ENCODE measurements at places on chromosomes 4 and X.

DNA sequence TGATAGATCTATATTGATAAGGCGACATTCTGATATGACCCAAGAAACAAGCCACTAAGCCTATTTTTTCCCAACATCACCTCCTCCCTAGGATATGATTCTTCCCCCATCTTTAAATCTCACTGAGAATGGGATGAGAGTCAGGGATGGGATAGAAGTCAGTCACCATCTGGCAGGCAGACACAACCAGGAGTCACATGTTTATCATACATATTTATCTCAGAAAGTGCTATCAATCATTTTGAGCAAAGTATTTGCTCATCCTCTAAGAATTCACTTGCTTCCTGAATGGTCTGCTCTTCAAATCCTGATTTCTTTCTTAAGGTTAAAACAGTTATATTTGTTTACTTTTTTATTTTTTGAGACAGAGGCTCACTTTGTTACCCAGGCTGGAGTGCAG is 20.3 kb downstream of the DNAAF6 start:
- no peak for DNase-seq

DNA sequence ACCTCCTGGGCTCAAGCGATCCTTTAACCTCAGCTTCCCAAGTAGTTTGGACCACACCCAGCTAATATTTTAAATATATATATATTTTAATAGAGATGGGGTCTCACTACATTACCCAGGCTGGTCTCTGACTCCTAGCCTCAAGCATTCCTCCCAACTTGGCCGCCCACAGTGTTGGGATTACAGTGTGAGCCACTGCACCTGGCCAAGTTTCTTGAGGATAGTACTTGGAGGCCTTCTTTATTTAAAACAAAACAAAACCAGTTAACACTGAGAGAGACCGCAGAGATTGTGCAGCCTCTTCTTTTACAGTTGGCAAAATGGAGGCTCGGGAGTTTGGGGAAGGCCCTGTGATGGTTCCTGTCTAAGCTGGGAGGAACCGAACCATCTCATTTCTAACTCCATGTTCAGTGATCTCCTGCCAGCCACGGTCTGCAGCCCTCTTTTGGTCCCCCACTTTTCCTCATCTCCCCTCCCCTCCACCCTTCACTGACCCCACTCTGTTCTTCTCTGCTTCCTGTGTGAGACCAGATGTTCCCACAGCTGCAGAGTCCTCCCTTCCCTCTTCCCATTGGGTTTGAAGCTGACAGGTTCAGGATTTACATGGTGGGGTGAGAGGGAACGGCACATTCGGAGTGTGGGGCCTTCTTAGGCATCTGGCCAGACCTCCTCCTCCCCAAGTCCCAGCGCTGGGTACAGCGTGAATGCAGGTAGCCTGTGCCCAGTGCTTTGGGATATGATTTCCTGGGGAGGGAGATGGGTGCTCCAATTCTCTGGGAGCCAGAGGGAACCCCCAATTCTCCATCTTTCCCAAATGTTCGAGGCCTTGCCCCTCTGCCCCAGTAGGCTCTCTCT is 1.4 kb upstream of the SORCS2 start:
- DNase-seq = no peak

GRCh38 chr4:41537292-41537890 is 566 bp upstream of the LIMCH1 start:
- DNase-seq = no peak

DNA sequence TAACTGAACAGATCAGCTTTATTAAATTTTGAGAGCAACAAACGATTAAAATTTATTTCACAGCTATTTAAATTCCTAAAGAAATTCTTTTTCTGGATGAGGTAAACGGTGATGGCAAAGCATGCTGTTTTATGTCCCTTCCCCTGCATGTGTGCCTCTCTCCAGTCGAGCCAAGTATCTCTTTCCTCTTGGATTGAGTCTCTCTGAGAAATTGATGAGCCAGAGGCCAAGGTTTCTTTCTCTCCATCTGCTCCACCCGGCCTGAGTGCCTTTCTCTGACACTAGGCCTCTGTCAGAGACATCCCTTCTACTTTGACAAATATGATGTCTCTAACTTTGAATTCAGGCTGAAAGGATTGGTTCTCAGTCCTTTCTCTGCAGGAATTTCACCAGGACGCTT is 42.6 kb upstream of the PARM1 start:
- no peak for DNase-seq

GRCh38 chr4:185255868-185256267 is 46.5 kb downstream of the SNX25 start:
- no peak for DNase-seq

DNA sequence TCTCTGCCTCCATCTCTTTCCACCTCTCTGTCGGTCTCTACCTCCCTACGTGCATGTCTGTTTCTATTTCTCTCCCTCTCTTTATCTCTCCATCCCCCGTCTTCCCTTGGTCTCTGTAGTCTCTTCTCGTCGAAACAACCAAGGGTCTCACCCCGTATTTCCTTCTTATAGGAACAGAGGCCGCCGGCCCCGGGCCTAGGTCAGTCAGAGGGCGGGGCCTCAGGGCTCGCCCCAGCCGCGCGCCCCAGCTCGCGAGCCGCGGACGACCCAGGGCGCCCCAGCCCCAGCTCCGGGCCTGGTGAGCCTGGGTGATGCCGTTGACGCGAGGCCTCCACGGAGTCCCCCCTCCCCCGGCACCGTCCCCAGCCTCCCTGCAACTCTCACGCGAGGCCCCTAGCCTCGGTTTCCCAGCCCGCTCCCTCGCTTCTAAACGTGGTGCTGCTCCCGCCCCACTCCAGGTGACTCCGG is 6.6 kb downstream of the TIMM17B start:
- DNase-seq = no peak

- no peak for DNase-seq
These were observed 1.0 kb upstream of the BLOC1S4 start for GRCh38 chr4:6714954-6715353.

GRCh38 chrX:2188330-2188792 is 312.4 kb downstream of the DHRSX start:
- no peak for DNase-seq

DNA sequence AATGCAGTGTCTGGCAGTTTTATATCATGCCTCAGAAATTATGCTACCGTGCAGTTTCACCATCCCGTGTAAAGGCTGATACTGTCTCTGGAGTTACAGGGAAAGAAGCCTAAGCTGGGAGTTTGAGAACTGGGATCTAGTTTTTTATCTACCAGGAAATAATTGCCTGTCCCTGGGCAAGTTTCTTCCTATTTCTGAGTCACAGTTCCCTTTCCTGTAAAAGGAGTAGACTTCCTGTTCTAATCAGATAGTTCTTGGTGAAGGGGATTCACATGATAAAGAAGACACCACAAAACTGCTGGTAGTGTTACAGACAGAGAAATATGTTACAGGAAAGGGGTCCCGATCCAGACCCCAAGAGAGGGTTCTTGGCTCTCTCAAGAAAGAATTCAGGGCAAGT is 17.1 kb downstream of the HERC3 start:
- no peak for DNase-seq

Measured in activated CD8-positive, alpha-beta memory T cell treated with anti-CD3 and anti-CD28 coated beads for 4 hours (primary cell).